ENCODE measurements at places on chromosomes 5 and 9.
A peak's percentile ranks its signal among the peaks of the same experiment; 100 is the strongest.

GRCh38 chr5:119860463-119860862, 231.1 kb downstream of the FAM170A start:
- DNase-seq, result no peak

- DNase-seq, result no peak
Measured at GRCh38 chr5:71522151-71522550, 65.0 kb upstream of the MCCC2 start.

DNA sequence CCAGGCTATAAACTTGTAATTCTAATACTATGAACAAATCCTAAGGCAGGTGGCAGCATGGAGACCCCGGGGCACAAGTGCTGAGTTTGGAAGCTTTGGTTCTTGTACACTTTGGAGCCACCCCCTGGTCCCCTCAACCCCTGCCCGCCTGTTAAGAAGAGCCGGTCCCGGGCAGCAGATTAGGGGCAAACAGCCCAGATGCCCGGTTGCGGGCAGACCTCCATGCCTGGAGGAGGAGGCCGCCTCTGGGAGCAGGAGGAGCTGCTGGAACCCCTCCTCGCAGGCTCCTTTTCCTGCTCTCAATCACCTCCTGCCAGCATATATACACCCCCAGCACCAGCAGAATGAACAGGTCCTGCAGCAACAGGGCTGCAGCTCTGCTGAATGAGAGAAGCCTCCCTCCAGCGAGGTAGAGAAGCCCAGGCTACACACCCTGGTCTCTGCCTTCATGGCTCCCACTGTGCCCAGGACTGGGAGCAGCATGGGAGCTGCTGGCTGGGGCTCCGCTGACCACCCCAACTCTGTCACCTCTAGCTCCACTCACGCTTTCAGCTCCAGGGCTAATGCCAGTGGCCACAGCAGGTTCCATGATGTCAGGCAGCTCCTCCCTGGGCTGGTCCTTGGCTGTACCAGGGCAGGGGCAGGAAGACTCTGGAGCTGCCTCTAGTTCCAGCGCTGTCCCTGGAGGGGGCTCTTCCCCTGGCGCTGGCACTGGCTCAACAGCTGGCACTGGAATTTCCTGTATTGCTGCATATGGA, 1713.5 kb upstream of the ACO1 start:
- DNase-seq, result no peak

- no peak for DNase-seq
Measured at GRCh38 chr9:108953983-108954574, 19.9 kb downstream of the ABITRAM start.

GRCh38 chr9:125146247-125146646, 2.9 kb upstream of the SCAI start:
- DNase-seq, result no peak

GRCh38 chr5:52814352-52815148, 26.8 kb downstream of the ITGA1 start:
- no peak for DNase-seq

- DNase-seq, result no peak
Measured at GRCh38 chr5:83777856-83778255, 57.2 kb upstream of the HAPLN1 start.

DNA sequence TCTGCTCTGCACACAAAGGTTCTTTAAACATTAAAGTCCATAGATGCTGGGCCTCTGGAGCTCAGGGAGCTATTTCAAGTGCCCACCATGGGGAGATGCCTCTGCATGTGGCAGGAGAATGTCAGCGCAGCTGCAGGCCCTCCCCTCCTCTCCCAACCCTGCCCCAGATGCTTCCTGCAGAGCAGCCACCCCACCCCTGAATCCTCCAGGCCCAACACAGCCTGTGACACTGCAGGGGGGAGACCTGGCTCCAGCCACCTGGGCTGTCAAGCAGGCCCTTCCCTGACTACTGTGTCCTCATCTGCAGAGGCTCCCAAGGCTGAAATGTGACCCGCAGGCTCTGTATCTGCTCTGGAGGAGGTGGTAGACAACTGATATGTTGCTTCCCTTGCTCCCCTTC, 213.9 kb downstream of the GABBR2 start:
- no peak for DNase-seq

- no peak for DNase-seq
Measured at GRCh38 chr5:169416583-169417196, 115.8 kb upstream of the SLIT3 start.

DNA sequence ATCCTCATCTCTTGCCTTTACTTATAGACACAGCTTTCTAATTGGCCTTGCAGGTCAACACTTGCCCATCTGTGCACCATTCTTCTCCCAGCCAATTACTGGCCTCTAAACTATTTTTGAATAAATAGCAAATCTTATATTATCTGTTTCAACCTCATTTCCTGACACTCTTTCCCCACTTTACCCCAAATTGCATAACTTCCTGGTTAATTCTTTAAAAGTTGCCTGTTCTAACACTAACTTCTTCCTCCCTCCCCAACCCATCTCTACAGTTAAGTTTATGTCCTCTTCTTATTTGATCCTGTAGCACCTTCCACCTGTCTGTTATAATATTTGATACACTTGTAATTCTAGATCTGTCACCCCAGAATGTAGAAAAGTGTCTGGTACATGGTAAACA, 372.1 kb downstream of the PDE4D start:
- DNase-seq, result no peak

GRCh38 chr9:22238809-22239684, 207.6 kb upstream of the DMRTA1 start:
- no peak for DNase-seq

GRCh38 chr5:177111720-177112394, 21.7 kb upstream of the NSD1 start:
- peak; percentile 34 for DNase-seq

DNA sequence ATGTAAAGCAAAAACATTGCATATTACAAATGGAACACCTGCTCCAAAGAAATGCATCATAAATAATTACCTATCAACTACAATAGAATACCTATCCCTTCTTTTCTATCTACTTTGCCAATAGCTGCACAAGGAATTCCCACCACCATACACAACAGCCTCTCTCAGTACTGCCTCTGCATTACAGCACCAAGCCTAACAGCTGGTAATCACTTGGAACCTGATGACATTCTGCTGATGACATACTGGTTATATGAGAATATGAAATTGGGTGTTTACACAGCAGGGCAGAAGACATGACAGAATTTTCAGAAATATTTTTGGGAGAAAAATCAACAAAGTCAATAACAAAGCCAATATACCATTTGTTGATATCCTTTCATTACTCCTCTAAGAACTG, 43.2 kb downstream of the PSMB7 start:
- no peak for DNase-seq

GRCh38 chr9:96461336-96461735, 11.4 kb downstream of the HABP4 start:
- DNase-seq, result no peak

DNA sequence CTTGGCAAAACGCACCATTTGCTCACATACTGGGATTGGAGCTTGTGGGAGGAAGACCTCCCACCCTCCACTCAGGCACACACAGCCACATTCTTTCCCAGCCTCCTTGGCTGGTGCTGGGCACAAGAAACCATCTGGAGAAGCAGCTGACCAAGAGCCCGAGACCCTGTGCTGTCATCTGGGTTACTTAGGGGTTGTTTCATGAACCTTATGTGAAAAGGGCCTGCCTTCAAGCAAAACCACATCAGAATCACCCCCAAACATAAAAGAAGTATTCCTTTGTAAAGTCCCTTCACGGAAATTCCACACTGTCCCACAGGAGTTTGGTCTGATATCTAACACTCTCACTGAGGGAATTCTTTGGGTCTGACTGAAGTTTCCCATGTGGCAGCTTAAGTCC, 172.1 kb downstream of the NR3C1 start:
- DNase-seq, result no peak

- no peak for DNase-seq
Measured at GRCh38 chr5:57302164-57302563, 128.3 kb downstream of the GPBP1 start.

- DNase-seq, result no peak
Measured at GRCh38 chr5:72692231-72692637, 124.2 kb upstream of the TNPO1 start.

- DNase-seq, result no peak
Measured at GRCh38 chr5:3027866-3028635, 276.6 kb upstream of the IRX2 start.

DNA sequence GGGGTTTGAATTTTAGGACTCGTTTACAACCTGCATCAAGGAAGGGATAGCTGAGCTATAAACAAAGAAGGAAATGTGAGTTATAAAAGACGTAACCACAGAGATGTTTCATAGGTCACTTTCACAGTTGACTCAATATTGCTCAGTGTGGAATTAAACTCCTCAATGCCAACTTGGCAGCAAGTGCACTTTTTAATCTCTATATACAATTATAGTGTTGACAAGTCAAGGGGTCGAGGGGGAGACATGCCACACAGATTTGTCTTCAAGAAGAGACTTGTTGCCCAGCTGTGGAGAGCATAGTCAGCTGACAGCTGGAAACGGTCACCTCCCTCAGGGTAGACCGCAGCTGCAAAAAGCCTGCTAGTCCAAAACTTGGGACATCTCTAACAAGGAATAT, 163.4 kb upstream of the DMAC1 start:
- no peak for DNase-seq

DNA sequence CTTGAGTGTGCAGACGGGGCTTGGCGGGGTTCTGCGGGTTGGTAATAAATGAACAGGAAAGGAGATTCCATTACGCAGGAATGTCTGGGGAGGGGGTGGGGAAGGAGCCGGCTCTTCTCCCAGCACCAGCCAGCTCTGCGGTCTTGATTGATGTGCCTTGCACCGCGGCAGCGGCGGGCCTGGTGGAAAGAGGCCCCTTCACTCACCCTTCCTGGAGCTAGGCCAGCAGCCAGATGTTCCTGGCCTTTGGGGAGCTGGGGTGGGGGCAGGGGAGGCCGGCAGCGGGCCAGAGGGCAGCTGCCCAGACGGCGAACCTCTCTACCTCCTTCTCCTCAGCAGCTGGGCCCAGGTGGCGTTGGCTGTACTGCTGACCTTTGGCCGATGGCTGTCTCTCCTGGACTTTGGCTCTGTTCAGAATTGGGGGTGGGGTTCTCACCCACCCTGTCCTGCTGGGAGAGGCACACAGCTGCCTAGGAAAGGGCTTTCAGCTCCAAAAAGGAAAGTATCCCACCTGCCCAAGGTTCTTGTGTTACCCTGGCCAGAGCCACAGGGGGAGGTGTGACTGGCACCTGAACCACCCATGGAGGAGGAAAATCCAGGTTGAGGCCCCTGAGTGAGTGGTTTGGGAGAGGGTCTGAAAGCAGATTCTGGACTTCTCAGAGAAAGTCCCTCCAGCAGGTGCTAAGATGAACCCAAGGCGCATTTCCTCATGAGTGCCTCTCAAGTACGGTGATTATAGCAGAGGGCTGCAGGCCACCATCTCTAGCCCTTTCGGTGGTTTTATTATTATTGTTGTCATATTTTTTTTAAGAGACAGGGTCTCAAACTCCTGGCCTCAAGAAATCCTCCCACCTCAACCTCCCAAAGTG, 58.0 kb upstream of the SYNPO start:
- DNase-seq, result no peak

- DNase-seq, result no peak
Measured at GRCh38 chr5:55062039-55062779, 38.2 kb downstream of the GZMK start.

DNA sequence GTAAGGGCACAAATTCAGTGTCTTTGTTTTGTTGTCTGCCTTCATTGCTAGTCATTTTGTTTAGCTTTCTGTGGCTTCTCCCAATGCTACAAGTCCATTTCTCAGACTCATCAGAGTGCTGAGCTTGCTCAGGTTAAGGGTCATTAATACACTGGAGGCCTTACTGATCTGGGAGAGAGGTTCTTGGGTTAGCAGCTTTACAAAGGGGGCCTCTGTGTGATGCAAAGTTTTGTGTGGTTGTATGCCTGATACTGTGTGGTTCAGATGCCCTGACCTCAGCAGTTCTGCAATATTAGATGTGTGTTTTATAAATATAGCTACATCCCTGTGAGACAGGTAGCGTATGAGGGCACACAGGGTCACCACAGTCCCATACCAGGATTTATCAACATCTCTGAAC, 34.8 kb upstream of the SMARCA2 start:
- DNase-seq, result no peak

- DNase-seq, result no peak
Measured at GRCh38 chr5:147434049-147434448, 75.8 kb downstream of the DPYSL3 start.

DNA sequence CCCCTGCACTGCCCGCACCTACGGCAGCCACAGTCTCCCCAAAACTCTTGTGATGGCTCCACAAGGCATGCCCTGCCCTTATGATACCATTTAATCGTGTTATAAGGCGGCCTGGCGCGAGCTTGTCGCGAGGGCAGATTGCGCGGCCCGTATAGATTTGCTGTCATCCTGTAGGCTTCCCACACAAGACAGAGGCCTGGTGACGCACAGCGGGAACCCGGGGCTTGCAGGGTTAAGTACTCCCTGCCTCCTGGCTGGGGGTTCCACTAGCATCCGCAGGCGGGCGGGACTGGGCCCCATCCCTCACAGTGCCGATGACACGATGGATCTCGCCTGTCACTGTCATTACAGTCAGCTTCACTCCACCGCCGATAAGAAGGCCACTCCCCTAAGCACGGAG, 364.9 kb upstream of the IRX2 start:
- DNase-seq, result no peak

DNA sequence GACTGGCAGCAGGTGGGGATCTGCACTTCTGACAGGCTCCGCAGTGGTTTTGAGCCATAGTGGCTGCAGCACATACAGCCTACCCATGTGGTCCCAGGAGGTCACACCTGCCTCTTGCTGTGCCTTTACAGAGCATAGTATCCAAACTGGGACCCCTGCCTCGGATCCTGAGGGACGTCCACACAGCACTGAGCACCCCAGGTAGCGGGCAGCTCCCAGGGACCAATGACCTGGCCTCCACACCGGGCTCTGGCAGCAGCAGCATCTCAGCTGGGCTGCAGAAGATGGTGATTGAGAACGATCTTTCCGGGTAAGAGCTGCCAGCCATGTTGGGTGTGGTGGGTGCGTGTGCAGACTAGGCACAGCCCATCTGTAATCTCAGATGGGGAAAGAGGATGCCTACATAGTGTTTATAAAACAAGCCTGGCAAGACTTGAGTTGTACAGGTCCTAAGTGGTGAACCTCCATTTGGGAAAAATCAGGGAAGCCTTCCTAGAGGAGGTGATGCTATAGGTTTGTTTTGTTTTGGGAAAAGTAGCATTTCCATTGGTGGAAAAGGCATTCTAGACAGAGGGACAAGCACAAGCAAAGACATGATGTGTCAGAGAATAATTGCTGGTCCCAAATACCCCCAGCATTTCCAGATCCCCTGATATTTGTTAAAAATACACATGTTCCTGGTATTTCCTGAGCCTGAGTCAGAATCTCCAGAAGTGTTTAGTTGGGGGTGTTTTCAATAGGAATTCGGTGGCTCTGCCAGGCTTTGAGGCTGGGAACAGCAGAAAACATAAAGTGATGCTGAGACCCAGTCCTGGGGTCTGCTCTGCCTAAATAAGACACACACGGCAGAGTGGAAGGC, 119.2 kb downstream of the DAB2IP start:
- no peak for DNase-seq

- no peak for DNase-seq
Measured at GRCh38 chr5:113340537-113340936, 94.3 kb downstream of the TSSK1B start.

All from stimulated activated CD8-positive, alpha-beta memory T cell treated with anti-CD3 and anti-CD28 coated beads, Interleukin-2, amount 100 ng/mL, for 1 hour (primary cell).